Non-pigmented ciliary epithelial cell (primary cell): ENCODE measurements at places on chromosomes 12 and 14.

GRCh38 chr12:27573972-27574371, 50.0 kb downstream of the PPFIBP1 start:
- peak; percentile 94 for DNase-seq

GRCh38 chr12:40376533-40377267, 151.9 kb downstream of the LRRK2 start:
- no peak for DNase-seq

GRCh38 chr14:79101388-79101787, 931.2 kb downstream of the NRXN3 start:
- no peak for DNase-seq

DNA sequence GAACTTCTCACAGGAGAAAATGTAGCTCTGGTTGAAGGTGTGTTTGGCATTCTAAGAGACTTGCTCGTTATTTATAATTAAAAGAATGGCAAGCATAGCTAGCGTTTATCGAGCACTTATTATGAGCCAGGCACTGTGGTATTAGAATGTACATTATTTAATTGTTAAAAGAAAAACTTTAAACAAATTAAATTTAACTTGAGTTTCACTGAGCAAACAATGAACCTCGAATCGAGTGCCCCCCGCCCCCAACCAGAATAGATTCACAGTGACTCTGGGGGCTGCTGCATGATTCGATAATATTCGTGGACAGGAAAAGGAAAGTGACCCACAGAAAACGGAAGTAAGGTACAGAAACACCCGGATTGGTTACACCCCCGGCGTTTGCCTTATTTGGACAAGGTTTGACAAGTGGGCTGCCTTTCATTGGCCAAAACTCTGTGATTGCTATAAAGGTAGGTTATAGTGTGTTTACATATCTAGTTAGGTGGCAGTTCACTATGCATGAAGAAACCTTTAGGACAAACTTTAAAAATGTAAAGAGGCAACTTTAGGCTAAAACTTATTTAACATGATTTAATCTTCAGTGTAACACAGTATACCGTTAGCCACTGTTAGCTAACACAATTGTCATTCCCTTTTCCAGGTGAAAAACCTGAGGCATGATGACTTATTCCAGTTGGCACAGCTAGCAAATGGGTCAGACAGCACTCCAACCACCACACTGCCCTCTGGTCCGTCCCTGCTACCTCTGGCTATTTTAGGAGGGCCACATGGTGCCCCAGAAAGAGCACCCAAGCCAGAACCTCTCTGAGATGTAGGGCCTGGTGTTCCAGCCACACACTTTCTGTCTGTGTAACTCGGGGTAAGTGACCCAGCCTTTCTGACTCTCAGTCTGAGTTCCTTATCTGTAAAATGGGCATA, 7.1 kb downstream of the SCNN1A start:
- no peak for DNase-seq

- DNase-seq = no peak
Measured at GRCh38 chr12:56546680-56547079, 25.1 kb downstream of the RBMS2 start.

- DNase-seq = no peak
Measured at GRCh38 chr14:71433303-71433702, 498.9 kb upstream of the RGS6 start.

DNA sequence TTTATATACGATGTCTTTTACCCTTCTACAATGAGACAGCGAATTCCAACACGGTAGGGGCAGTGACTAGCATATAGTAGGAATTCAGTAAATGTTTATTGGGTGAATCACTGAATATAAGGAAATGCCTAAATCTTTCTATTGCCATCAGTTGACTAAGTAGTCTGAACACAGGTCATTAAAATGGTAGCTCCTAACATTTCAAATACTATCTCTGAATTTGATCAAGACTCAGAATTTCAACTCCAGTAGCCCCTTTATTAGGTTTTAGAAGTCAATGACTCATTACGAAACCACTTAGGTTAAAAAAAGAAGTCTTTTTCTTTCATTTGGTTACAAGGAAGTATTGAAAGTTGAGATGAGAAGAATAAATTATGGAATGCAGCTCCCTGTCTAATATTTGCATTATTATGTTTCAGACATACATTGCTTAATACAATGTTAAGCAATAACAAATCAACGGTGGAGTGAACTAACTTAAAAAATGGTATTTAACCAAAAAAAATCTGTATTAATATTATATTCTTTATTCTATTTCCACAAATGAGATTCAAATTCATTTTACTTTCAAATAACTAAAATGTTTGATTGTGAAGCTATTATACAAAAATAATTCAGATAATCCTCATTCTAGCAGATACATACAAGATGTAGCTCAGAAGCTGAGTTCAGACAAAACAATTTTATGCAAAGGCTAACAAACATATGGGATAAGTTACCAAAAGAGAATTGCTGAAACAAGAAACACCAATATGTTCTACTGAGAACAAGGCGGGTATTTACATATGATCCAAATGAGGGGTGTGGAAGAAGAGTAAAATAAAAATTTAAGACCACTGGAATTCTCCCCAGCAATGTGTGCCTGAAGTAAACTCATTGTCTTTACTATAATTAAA, 302.7 kb downstream of the CEP128 start:
- DNase-seq = peak; percentile 71

DNA sequence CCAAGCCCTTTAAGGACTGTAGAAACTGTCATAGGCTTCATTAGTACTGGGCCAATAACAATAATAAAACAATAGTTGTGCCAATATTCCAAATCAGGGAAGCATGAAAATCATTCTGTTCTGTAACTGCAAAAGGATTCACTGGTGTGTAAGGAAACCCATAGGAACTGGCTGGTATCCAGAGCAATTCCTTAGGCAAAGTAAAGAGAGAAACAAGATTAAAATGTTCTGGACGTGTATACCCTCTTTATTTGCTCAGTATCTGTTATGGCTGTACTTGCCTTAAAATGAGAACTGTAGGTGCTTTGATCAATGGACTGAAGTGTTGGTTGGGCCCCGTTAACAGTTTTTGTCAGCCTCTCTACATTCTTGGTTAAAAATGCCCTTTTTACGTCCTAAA, 72.4 kb upstream of the STAC3 start:
- DNase-seq = no peak

DNA sequence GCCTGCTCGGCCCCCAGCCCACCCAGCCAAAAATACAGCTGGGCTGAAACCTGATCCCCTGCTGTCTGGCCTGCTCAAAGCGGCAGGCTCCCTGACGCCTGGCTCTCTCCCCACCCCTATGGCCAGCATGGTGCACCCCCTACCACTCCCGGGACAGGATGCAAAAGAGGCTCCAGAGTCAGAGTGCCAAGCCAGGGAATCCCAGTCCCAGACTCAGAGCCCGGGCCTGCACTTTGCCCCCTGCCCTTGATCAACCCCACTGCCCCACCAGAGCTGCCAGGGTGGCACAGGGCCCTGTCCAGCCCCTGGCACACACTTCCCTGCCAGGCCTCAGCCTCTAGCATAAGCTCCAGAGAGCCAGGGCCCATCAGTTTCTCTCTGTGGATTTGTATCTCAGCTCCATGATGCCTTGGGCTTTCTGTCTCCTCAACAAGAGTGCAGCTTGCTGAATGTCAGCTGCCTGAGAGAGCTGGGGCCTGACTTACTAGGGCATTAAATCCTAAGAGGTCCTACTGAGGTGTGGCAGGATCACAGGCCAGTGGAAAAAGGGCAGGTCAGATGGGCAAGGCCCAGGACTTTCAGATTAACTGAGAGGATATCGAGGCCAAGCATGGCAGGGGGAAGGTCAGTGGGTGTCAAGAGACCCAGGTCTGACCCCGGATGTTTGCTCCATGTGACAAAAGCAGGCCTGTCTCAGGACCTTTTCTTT, 13.9 kb downstream of the ACVRL1 start:
- DNase-seq = no peak

DNA sequence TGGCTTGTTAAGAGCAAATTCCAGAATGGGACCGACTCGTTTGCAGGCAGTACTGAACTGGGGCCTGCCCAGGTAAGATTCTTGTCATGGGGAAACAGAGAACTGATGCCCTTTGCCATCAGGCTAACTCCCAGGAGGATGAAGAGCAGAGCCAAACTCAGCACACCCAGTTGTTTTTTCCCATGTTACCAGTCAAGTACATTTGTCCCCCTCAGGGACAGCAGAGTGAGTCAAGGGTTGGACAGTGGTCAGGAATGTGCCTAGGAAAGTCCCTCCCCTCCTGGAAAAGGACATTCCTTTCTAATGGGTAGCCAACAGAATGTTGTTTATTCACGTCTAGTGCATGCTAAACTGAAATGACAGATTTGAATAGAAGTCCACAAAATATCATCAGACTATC, 1.6 kb downstream of the ART4 start:
- DNase-seq = no peak

GRCh38 chr14:65261946-65262345, 150.6 kb upstream of the FUT8 start:
- no peak for DNase-seq

GRCh38 chr12:113119980-113120669, 15.4 kb downstream of the RASAL1 start:
- no peak for DNase-seq

GRCh38 chr12:51924551-51925319, 17.4 kb downstream of the ACVRL1 start:
- no peak for DNase-seq

DNA sequence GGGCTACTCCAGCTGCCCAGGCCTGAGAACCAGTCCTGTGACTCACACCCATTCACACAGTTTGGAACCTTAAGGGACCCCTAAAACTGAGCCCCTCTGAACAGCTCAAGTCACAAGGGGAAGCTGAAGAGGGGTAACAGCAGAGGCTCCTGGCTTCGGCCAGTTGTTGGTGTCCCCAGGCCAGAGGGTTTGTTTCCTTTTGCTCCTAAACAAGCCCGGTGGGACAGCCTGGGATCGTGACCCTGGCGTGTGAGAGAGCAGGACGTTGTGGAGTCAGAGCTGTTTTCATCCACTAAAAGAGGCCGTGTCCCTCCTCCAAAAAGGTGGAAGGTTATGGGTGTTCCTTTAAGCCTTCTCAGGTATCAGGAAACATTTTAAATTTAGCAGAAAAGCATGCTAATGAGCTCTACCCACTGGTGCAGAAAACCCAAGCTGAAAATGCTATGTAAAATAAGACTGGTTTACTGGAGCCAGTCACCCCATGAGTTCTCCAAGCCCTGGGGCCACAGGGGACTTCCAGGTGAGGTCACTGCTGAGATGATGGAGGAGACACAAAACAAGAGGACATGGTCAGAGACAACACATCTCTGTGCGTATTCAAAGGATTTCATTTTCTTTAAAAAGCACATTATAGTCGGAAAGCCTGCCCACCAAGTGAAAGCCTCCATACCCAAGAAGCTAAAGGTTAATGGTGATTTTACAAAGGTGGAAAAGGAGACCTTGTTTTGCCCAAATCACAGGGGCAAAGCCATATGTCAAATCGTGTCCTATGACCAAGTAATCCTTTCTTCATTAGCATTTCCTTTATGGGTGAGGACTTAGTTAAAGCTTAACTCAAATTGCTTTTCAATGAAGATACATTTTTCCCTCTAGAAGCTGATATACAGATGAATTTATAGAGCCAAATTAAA, 14.1 kb downstream of the PRKAB1 start:
- DNase-seq = no peak

GRCh38 chr12:29116414-29116813, 32.7 kb upstream of the FAR2 start:
- no peak for DNase-seq

DNA sequence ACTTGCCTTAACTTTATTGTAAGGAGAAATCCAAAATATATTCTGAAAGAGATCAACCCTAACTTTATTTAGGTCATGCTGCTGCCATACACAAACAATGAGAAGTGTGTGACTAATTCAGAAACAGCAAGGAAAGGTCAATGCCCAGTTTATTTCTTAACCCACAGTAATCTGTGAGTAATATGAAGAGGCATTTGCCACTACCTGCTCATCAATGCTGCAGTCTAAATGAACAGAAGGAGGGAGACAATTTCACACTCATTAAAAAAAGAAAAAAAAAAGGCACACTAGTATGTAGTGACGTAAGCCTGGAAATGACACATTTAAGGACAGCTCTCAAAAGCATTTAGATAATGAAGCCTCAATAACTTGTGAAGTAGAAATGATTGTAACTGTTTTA, 90.5 kb upstream of the FOXN3 start:
- peak; percentile 64 for DNase-seq

- no peak for DNase-seq
Measured at GRCh38 chr14:83697099-83697498, 1832.8 kb upstream of the FLRT2 start.

- DNase-seq = no peak
Measured at GRCh38 chr12:109467978-109468676, 9.0 kb downstream of the KCTD10 start.

DNA sequence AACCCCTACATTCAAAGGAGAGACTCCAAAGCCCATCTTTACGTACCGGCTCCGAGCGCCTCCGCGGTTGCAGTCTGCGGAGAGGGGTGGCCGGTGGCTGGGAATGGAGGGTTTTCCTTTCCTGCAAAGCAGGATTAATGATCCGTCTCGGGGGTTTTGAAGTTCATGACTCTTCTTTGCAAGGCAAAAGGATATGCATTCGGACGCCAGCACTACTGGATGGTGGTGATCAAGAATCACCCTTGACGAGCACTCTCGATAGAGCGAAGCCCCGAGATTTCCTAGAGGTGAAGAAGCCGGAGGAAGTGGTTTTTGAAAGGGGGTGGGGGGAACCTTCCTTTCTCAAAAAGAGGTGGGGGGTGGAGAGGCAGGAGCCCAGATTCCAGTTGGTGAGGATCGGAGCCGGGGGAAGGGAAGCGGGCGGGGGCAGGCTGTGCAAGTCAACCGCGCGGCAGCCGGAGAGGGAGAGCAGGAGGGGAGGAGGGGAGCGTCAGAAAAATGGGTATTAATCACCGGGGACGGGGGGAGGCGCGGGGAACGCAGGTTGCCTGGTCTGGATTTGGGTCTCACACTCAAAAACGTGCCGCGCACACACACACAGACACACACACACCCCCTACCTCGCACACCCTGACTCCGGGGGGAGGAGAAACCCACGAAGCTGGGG, at the start of gene GRIN2B:
TSS of gene GRIN2B (minus strand) at position 307 of the 667 bp plus-strand sequence. CDS start 115,394 bp downstream, outside the sequence.
- no peak for DNase-seq

GRCh38 chr12:777550-778047, 25.2 kb downstream of the WNK1 start:
- DNase-seq = no peak

DNA sequence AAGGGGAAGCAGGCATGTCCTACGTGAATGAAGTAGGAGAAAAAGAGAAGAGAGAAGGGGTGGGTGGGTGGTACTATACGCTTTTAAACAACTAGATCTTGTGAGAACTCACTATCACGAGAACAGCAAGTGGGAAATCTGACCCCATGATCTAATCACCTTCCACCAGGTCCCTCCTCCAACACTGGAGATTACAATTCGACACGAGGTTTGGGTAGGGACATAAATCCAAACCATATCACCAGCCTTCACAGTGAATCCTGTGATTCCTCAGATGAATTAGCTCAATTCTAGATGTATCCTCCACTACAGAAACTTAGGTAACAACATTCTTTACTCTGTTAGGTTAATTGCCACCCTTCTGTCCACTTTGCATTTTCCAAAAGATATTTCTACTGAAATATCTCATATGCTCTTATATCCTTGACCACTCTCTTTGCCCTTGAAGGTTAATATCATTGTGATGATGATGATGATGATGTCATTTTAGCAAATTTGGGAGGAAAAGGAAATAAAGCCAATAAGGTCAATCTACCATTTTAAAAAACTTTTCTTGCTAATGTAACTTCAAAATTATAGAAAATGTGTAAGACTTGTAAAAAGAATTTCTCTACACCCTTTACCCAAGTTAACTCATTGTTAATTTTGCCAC, 23.2 kb upstream of the CCNT1 start:
- DNase-seq = no peak

- DNase-seq = no peak
Measured at GRCh38 chr12:99201906-99202645, 445.5 kb upstream of the GARIN6 start.
